ENCODE measurements at places on chromosomes 5 and 9.

- DNase-seq, result no peak
Measured at GRCh38 chr5:159929176-159929575, 12.9 kb downstream of the ADRA1B start.

- no peak for DNase-seq
Measured at GRCh38 chr5:6941631-6942030, 228.4 kb downstream of the TENT4A start.

GRCh38 chr5:124481419-124481818 lies 265.0 kb downstream of the ZNF608 start:
- DNase-seq, result no peak

DNA sequence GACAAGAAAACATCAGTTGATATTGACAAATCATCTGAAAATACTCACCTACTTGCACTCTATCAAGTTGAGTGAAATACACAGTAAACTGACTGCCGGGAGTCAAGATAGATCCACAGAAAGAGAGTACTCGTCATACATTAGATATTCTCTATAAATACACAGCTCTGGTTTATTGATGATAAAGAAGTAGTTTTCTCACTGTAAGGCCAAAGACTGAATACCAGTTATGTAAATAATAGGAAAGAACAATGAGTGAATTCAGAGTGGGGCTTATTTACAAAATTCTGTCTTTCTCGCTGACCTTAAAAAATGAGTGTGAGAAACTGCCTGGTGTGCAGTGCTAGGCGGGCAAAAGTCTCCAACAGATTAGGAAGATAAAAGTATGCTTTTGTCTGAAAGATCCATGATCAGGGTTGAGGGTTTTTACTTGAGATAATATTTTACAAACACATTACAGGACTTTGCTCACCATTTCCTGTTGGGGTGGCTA lies 341.0 kb downstream of the KCTD16 start:
- no peak for DNase-seq

DNA sequence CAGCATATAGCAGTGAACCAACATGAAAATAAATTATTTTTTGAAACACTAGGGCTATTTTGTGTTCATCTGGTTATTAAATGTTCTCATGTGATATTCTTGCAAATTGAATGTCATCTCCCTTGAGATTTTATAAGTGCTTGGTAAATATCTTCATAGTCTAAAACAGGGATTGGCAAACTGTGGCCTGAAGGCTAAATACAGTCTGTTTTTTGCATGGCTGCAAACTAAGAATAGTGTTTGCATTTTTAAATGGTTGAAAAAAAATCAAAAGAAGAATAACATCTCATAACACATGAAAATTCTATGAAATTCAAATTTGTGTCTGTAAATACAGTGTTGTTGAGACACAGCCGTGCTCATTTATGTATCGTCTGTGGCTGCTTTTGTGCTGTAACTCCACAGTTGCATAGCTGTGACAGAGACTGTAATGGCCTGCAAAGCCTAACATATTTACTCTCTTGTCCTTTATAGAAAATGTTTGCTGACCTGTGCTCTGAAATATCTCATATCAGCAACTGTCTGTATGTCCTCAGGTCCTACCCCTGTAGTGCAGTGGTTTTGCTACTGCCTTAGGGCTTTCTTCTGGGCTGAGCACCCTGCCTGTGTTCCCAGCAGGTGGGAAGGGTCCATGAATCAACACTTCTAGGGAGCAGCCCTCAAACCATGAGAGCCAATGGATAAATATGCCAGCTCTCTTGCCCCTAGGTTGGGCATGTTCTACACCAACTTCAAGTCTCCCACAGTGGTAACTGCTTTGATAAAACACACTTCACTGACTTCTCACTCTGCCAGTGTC lies 41.7 kb upstream of the ARRDC3 start:
- DNase-seq, result no peak

GRCh38 chr5:77987988-77988387 lies 211.8 kb upstream of the TBCA start:
- DNase-seq, result no peak

- DNase-seq, result peak; percentile 6
Measured at GRCh38 chr9:26863074-26863473, 29.5 kb downstream of the CAAP1 start.

GRCh38 chr5:153711755-153712154 lies 221.3 kb downstream of the GRIA1 start:
- peak; percentile 31 for DNase-seq

DNA sequence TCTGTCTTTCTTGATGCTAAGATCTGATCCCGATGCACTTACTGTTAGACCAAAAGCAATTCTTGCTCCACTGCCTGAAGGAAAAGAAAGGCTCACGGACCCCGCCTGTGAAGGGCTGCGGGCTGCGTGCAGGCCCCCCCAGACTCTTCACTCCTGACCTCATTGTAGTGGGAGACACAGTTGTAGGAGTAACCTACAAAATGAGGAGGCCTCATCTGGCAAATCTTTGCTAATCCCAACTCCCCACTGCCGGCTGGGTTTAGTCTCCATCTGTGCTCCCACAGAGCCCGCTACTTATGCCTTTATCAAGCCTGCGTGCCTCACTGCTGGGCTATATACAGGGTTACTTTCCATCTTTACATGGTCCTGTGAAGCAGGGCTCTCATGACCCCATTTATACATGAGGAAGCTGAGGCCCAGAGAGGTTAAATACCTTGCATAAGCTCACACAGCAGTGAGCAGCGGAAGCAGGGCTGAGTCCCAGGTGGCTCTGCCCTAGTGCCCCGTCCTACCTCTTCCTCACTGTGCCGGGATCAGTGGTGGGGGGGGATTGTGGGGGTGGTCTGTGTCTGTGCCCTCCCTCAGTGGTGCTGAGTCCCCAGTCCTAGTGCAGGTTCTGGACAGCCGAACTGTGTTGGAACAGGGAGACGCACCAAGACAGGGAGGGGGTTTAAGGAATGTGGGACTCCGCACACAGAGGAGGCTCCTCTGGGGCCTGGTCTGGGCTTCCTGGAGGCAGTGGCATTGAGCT lies 43.9 kb upstream of the RNF130 start:
- DNase-seq, result no peak

GRCh38 chr5:144335561-144335960 lies 164.9 kb downstream of the KCTD16 start:
- DNase-seq, result no peak

GRCh38 chr5:146048994-146049703 lies 56.2 kb downstream of the PLAC8L1 start:
- DNase-seq, result peak; percentile 81

DNA sequence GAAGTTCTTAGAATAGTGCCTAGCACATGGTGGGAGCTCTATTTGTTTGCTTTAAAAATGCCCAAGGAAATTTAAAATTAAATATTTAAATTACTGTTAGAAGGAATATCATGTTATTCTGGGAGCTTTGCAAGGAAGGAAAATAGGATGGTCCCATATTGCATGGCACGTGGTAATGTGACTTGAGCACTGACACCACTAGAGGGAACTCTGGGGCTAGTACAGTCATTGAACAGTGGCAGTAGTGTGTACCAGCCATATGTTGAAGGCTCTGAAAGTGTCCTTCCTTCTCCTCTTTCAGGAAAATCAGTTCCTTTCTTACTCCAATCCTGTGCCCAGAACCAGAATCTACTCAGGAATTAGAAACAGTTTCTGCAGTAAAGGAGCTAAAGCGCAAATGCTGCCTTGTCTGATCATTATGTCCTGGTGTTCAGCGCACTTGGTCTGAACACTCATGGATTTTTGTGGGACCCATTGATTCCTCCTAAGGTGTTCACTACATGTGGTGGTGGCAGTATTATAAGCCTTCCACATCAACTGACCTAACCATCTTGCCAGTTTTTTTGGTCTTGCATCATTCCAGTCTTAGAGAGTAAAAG lies 54.1 kb downstream of the GDA start:
- DNase-seq, result peak; percentile 12

DNA sequence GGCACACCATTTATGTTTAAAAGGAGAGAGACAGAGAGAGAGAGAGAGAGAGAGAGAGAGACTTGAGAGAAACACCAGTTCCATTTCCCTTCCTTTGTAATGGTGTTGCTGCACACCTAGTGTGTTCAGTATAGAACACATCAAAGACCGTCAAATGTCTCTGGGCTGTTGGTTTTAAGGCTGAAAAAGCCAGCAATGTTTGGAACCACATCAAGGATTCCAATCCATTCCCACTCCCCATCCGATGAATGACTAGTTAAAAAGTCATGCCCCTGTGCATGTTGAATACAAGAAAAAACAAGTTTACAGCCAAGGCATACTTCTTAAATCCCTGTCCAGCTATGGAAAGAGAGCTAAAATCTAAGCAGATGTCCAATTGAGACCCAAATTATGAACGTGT lies 83.0 kb upstream of the IFNE start:
- no peak for DNase-seq

DNA sequence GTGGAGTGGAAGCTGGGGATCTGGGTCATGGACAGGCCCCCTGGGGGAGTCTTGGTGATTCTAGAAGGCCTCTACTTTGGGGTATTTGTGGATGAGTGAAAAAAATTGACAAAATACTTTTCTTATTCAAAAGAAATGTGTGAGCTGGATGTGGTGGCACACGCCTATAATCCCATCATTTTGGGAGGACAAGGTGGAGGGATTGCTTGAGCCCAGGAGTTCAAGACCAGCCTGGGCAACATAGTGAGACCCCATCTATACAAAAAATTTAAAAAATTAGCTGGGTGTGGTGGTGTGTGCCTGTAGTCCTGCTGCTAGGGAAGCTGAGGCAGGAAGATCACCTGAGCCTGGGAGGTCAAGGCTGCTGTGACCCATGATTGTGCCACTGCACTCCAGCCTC lies 6.6 kb upstream of the NCS1 start:
- no peak for DNase-seq

GRCh38 chr5:137856916-137857862 lies 10.5 kb upstream of the MYOT start:
- DNase-seq, result no peak

DNA sequence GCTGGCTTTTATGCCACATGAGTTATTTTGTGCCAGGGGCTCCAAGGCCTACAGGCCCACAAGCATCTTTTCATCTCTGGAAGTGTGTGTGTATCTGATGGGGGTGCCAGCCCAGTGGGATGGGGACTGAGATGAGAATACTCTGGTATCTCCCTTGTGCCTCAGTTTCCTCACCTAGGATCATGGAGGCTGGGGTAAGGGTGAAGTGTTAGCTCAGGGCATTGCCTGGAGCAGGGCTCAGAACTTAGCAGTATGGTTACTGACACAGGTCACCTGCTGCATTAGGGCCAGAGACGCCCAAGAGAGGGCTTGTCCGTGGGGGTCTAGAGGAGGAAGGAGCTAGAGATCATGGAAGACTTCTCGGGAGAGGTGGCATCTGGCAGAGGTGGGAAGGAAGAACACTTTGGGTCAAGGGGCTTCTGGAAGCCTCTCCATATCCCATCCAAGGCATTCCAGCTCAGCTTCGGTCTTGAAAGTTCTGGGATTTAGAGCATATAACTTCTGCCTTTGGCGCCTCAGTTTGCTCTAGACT lies 742 bp upstream of the WNK2 start:
- no peak for DNase-seq

GRCh38 chr5:72194846-72195245 lies 87.6 kb downstream of the MAP1B start:
- DNase-seq, result no peak

DNA sequence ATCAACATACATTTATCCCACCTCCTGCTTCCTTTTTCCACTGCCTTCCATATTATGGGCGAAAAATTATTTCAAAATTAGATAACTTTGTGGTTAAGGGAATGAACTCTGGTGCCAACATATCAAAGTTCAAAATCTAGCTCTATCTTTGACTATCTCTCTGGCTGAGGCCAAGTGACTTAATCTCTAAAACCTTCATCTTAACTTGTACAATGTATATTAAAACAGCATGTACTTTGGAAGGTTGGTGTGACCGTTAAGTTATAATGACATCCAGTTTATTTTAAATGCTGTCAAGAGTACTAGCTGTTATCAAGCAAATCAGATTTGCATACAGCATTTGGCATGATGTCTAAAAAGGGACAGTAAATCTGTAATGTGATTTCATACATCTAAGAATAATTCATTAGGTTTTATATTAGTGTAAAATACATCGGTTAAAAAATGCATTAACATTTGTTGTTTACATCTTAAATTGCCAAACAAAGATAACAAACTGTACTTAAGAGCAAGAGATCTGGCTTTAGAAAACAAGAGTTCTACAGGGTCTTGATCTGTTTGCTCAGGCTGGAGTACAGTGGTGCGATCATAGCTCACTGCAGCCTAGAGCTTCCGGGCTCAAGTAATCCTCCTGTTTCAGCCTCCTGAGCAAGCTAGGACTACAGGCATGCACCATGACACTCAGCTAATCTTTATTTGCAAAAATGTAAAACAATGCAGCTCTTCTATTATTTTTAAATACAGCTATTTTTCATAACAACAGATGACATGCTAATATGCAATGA lies 102.8 kb downstream of the CDH18 start:
- no peak for DNase-seq

GRCh38 chr5:35640623-35641022 lies 23.0 kb downstream of the SPEF2 start:
- no peak for DNase-seq

DNA sequence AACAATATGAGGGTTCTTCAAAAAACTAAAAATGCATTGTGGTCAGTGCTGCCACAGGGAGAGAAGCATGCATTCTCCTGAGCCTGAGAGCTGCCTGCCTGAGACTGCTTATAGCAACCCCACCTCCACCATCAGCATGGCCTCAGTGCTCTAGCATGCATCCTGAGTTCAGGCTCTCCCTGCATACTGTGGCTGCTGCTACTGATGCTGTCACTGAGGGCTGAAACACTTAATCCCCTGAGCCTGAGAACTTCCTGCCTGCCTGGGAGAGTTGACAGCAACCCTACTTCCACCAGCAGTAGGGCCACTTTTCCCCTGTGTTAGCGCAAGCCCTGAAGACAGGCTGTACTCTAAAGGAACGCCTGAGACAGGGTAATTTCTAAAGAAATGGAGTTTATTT lies 206.0 kb downstream of the FBXO4 start:
- no peak for DNase-seq

GRCh38 chr9:18676525-18676924 lies 202.6 kb downstream of the ADAMTSL1 start:
- no peak for DNase-seq

DNA sequence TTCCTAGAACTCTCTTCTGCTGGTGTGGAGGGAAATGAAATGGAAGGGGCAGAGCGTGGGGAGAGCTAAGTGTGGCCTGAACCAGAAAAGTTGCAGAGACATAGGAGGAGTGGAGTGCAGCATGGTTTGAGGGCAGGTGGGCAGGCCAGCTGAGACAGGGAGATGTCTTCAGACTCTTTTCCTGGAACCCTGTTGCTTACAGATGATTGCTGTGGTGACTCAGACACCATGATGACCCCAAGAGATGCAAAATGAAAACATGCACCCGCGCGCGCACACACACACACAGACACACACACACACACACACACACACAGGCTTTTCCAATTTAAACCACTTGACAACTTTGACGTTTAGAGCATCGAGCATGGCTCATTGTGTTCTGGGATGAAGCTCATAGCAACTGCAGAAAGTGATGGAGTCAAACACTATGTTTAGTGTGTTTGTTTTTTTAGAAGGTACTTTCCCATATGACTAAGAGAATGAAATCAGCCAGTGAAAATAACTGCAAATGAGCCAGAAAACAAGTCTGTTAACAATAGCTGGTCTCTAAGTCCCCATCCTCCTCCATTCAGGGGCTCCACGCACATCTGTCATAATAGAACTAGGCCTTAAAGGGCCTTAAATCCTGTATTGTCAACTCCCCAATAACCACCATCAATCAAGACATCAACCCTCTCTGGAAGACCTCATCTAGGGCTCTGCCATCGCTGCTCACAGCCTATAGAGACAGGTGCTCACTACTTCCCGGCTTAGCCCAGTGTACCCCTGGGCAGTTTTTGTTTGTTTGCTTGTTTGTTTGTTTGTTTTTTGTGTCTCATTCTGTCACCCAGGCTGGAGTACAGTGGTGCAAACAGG lies 9.6 kb downstream of the TMOD1 start:
- DNase-seq, result no peak
